ENCODE measurements at places on chromosomes 6 and 20. TPM values are rescaled to one million over a fixed set of nuclear protein-coding genes. Genes with fewer than 3 reads are reported as not detected.

- H3K4me1 ChIP-seq = no peaks in the 10 kb centered on the region
- H3K4me3 ChIP-seq = no peak overlapping the region
- no peak overlapping the region for H3K27ac ChIP-seq
- DNase-seq = no peak
- H3K27me3 ChIP-seq = peaks cover 3% of the 10 kb centered on the region
Measured at GRCh38 chr6:12355354-12355753, 65.2 kb downstream of the EDN1 start.

GRCh38 chr6:5469101-5469846, 208.0 kb downstream of the FARS2 start:
- H3K4me3 ChIP-seq = no peak overlapping the region
- H3K27ac ChIP-seq = no peak overlapping the region
- no peaks in the 10 kb centered on the region for H3K36me3 ChIP-seq
- peaks cover 9% of the 10 kb centered on the region for H3K4me1 ChIP-seq
- H3K27me3 ChIP-seq = no peaks in the 10 kb centered on the region
- no peak for DNase-seq

- H3K4me1 ChIP-seq = peaks cover 52% of the 10 kb centered on the region
- peak; percentile 56 for DNase-seq
- H3K27ac ChIP-seq = peak overlapping the region; percentile 54
- peaks cover 41% of the 10 kb centered on the region for H3K36me3 ChIP-seq
- no peak overlapping the region for H3K4me3 ChIP-seq
Measured at GRCh38 chr20:41057999-41058673, 29.5 kb downstream of the TOP1 start.

GRCh38 chr6:13396241-13396792, 68.0 kb upstream of the TBC1D7 start:
- no peak overlapping the region for H3K27ac ChIP-seq
- no peak for DNase-seq
- no peaks in the 10 kb centered on the region for H3K27me3 ChIP-seq
- peaks cover 11% of the 10 kb centered on the region for H3K4me1 ChIP-seq
- H3K36me3 ChIP-seq = no peaks in the 10 kb centered on the region

- no peak overlapping the region for H3K4me3 ChIP-seq
- H3K36me3 ChIP-seq = no peaks in the 10 kb centered on the region
- no peak overlapping the region for H3K27ac ChIP-seq
- H3K4me1 ChIP-seq = no peaks in the 10 kb centered on the region
- peaks cover 19% of the 10 kb centered on the region for H3K27me3 ChIP-seq
Measured at GRCh38 chr6:160203953-160204352, 54.7 kb downstream of the SLC22A2 start.

GRCh38 chr6:117829594-117830319, 77.3 kb upstream of the SLC35F1 start:
- DNase-seq = no peak
- H3K36me3 ChIP-seq = no peaks in the 10 kb centered on the region
- peaks cover 15% of the 10 kb centered on the region for H3K27me3 ChIP-seq
- no peaks in the 10 kb centered on the region for H3K4me1 ChIP-seq

GRCh38 chr6:169622618-169623017, 79.2 kb downstream of the WDR27 start:
- no peak for DNase-seq
- no peak overlapping the region for H3K27ac ChIP-seq
- H3K27me3 ChIP-seq = no peaks in the 10 kb centered on the region
- H3K4me1 ChIP-seq = no peaks in the 10 kb centered on the region
- H3K4me3 ChIP-seq = no peak overlapping the region
- peaks cover 8% of the 10 kb centered on the region for H3K36me3 ChIP-seq

KCNQ5 gene
- 12.0 TPM for total RNA-seq

CDSN gene
- total RNA-seq = not detected

ADTRP gene
- 49.4 TPM for total RNA-seq

SIRPB2 gene
- not detected for total RNA-seq

POM121L2 gene
- total RNA-seq = not detected

HLA-DPA1 gene
- total RNA-seq = 15.3 TPM

ZSCAN23 gene
- total RNA-seq = 2.0 TPM

MLN gene
- not detected for total RNA-seq
